T-cell (primary cell): ENCODE measurements at places on chromosomes 7 and 10. TPM values are rescaled to one million over a fixed set of nuclear protein-coding genes. Genes with fewer than 3 reads are reported as not detected.

DNA sequence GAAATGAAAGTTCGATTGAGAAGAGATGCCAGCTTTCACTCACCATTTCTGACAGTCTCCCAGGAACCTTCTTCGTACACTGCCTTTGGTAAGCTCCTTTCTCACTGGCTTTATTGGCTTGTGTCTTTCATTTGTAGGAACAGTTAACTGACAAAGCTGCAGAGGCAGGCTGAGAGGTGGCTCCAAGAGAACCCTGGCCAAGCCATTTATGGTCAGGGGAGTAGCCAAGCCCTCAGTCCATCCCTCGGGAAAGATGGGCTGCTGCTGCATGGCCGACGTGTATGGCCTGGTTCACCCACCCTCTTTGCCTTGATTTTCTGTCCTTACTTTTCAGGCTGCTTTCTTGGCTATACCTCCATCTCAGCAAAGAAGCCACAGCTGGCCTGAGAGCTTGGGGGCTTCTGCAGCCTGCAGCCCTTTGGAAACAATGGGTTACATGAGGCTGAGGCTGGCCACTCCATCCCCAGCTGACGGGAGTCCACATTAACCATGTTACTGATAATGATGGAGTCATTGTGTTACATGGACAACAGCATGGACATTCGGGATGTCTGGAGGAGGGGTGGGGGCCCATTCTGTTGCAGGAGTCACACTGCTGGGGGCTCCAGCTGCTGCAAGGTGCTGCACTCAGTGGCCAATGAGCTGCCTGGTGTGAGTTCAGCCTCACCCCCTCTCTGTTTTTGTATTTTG is at the start of gene OPALIN:
Gene OPALIN, minus strand, starts transcription at position 152 of the 690 bp plus-strand sequence. Its CDS starts 106 bp downstream, at position 46.
- DNase-seq = no peak

Gene CFAP70
- total RNA-seq = 3.2 TPM

GRCh38 chr10:3418041-3418754 is 245.6 kb upstream of the PITRM1 start:
- DNase-seq = no peak

DNA sequence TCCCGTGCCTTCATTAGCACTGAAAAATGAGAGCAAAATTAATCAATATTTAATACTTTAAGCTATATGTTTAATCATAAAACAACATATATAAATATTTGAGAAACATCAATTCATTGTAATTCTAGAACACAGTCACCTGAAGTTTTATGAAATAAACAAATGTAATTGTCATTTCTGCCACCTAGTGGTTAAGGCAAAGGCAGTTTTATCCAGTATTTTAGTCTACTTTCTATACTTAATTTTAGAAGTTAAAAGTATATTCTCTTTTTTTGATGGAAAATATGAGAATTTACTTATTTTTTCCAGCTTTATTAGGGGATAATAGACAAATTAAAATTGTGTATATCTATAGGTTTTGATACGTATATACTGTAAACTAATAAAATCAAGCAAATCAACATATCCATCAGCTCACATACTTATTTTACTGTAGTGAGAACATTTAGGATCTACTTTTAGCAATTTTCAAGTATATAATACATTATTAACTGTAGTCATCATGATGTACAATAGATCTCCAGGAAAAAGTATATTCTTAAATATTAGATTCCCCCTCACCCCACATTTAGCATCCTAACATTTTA is 16.9 kb downstream of the PCGF6 start:
- DNase-seq = no peak

DNA sequence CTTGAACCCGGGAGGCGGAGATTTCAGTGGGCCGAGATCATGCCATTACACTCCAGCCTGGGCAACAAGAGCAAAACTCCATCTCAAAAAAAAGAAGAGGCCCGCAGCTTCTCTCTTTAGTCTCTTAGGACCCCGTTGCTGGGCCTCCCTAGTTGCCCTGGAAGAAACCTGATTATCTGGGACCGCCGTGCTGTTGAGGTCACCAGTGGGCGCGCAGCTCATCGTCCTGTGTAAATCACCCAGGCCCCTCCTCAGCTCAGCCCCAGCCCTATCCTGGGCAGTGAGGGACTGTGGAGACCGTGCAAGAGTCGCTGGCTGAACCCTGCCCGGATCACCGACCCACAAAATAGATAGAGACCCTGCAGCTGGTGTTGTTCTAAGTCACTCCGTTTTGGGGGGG is 85.0 kb downstream of the UNCX start:
- DNase-seq = no peak

DNA sequence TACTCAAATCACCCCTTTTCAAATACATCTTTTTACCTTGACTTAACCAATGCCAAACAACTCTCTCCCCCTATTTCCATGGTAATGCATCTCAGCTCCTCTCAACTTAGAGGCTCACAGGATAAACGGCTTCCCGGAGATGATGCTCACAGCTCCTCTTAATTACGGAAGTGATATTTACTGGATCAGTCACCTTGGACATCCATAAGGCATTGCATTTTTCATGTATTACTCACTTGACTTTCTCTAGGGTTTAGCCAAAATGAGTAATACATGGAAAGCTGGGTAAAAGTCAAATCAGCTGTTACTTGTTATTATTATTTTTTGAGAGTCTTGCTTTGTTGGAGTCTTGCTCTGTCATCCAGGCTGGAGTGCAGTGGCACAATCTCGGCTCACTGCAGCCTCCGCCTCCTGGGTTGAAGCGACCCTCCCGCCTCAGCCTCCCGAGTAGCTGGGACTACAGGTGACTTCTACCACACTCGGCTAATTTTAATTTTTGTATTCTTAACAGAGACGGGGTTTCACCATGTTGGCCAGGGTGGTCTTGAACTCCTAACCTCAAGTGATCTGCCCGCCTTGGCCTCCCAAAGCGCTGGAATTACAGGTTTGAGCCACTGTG is 73.3 kb upstream of the RHEB start:
- DNase-seq = no peak

DNA sequence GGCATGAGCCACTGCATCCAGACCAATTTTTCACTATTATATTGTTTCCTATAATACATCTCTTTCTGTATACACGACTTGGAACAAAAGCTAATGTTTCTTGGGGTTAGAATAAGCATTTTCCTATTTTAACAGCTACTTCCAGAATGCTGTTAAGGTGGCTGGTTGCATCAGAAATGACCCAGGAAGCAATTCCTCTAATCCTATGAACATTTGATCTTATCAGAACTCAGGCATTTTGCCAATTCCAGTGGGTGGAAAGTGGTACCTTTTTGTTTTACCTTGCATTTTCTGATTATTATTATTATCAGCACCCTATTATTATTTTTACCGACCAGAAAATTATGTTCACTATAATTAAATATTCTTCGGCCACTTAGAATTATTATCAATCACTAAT is 73.3 kb downstream of the NDUFB2 start:
- DNase-seq = no peak

Gene PRSS1
- not detected for total RNA-seq

DNA sequence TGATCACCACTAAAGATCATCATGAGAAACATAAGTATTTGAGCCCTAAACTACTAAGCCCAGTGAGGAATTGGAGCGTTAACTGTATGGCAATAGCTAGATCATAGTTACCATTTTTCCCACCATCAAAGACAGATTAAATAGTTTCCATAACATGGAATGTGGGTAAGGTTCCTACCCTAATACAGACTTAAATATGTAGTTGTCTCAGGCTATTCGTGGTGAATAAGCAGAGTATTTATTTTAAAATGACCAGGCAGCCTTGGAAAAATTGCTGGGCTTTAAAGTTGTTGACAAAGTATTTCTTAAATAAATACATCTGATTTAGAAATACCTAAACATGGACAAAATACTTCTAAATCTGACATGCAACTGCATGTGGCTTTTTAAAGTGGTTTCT is 106.8 kb downstream of the NT5C2 start:
- DNase-seq = no peak

DNA sequence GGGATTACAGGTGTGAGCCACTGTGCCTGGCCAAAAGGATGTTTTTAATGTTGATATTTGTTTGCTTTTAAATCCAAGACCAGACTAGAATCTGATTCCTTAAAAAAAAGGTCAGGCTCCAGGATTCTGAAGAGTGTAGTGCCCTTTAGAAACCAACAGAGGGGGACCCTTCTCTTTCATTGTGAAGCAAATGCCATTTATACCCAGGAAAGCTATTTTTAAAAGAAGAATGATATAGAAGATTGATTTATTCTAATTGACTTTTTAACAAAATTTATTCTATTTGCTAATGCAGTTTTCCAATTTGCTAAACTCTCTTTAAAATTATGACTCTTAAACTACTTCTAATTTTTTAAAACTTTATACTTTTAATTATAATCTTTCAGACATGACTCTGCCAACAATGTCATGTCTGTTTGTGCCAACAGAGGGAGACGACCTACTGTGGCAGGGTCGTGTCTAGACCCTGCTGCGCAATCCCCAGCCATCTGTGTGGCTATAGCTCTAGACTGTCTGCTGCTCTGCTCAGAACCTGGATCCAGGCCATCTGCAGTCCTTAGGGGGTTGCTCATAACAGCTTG is 201.0 kb upstream of the IMMP2L start:
- no peak for DNase-seq

Gene BTAF1
- total RNA-seq = 63.6 TPM

GRCh38 chr10:31129271-31129670 is 97.6 kb upstream of the ZNF438 start:
- DNase-seq = no peak

- DNase-seq = no peak
Measured at GRCh38 chr10:27833792-27834191, 88.2 kb upstream of the MKX start.

Gene KIAA1217
- 0.89 TPM for total RNA-seq

- no peak for DNase-seq
Measured at GRCh38 chr7:90655566-90655965, 59.4 kb downstream of the CDK14 start.

DNA sequence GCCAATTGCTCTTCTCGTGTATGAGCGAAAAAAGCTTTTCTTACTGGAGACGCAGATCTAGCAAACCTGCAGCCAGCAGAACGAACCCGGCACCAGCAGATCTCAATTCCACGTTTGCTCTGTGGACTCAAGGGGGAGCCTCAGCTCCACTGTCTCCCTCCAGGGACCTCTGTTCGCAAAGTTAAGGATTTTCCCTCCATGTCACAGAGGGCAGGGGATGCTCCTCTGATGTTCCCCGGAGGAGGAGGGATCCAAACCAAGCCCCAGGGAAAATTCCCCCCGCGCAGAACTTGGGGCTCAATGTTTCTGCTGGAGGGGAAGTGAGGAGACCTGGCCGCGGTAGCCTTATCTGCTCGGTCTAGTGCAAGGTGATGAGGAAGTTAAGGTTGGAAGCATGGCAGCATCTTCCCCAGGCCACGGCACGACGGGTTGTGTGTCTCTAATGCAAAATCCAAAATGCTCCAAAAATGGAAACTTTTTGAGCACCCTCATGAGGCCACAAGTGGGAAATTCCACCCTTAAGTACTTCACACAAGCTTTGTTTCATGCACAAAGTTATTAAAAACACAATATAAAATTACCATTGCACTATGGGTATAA is 9.0 kb downstream of the IQCE start:
- no peak for DNase-seq

Gene MRC1
- total RNA-seq = 0.60 TPM

DNA sequence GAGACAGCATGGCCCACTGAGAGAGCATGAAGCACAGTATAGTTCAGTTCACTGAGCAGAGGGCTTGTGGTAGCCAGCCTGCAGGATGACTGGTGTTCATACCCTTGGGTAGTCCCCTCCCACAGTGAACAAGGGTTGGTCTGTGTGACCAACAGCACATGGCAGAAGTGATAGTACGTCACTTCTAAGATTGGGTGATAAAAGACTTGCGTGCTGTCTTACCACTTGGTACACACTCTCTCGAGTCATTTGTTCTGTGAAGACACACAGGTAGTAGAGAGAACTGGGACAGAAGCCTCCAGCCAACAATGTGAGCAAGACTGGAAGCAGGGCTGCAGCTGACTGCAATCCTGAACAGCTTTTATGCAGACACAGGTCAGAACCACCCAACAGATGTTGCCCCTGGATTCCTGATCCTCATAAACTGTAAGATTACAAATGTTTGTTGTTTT is 14.6 kb downstream of the EPC1 start:
- DNase-seq = peak; percentile 69

- no peak for DNase-seq
Measured at GRCh38 chr10:112603062-112603461, 156.0 kb downstream of the VTI1A start.

GRCh38 chr10:124180947-124181549 is 87.7 kb upstream of the CHST15 start:
- DNase-seq = no peak

DNA sequence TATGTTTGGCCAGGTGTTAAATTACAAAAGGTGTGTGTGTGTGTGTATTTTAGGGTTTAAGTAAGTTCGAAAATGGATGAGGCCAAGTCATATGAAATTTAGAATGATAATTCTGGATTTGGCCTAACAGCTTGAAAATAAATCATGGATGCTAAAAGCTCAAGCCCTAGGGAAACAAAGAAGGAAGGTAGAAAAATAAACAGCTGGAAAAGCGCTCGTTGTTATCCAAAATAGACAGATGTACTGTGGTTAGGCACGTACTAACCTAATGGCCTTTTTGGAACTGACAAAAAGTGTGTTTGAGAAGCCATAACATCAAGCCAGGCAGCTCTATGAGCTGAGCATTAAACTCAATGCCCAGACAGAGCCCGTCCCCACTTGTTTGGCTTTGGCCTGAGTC is 17.5 kb upstream of the PALS2 start:
- DNase-seq = no peak

DNA sequence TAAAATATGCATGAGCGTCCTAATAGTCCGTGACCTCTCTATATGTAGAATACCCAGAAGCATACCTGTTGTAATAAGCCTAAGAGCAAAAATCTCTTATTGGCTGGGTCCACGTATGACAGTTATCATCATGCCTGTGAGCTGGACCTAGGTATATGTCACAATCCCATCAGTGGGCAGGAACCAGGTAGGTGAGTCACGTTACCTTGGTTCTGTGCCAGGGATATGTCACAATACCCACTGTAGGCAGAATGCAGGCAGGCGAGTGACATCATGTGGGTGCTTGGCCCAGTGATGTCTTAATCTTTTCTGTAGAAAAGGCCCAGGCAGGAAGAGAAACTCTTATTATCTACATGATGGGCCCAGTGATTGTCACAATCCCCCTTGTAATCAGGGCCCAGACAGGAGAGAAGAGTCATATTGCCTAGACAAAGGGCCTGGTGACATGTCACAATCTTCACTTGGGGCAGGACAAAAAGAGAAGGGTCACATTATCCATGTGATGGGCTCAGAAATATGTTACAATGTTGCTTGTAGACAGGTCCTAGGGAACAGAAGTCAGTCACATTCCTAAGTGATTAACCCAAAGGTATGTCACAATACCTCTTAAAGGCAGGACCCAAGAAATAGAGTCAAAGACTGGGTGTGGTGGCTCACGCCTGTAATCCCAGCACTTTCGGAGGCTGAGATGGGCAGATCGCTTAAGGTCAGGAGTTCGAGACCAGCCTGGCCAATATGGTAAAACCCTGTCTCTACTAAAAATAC is 12.9 kb upstream of the ZNF736 start:
- DNase-seq = no peak

- no peak for DNase-seq
Measured at GRCh38 chr10:47374611-47375536, 9.2 kb downstream of the ZNF488 start.

- DNase-seq = no peak
Measured at GRCh38 chr10:104835422-104835821, 194.3 kb downstream of the SORCS3 start.

Gene VSIR
- 98.3 TPM for total RNA-seq

Gene FAM237B
- total RNA-seq = not detected
